KBM-7 (cell line): ENCODE measurements at places on chromosomes 13 and 19.
A peak's percentile ranks its signal among the peaks of the same experiment; 100 is the strongest.

GRCh38 chr19:18484992-18485391 lies 36.9 kb downstream of the ELL start:
- no peak for DNase-seq

GRCh38 chr13:62595976-62596375 lies 1180.3 kb upstream of the PCDH20 start:
- no peak for DNase-seq

DNA sequence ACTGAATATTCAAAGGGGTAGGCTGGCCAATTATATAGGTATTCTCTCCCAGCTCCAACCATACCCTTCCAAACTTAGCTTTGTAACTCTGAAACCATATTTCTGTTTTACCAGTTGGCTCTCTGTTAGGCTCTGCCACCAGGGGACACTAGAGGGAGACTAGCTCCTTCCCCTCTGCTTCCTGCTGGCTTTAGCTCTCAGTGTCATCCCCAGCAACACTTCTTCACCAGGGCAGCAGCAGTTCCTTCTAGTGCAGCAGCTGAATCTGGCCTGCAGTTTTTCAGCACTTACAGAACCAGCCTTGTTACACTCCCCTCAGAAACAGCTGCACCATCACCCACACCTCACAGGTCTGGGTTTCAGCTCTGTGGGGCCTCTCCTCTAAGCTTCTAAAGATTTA lies 51.0 kb upstream of the DOCK9 start:
- no peak for DNase-seq

- DNase-seq: peak; percentile 63
Measured at GRCh38 chr19:2507109-2507508, 31.2 kb downstream of the GADD45B start.

DNA sequence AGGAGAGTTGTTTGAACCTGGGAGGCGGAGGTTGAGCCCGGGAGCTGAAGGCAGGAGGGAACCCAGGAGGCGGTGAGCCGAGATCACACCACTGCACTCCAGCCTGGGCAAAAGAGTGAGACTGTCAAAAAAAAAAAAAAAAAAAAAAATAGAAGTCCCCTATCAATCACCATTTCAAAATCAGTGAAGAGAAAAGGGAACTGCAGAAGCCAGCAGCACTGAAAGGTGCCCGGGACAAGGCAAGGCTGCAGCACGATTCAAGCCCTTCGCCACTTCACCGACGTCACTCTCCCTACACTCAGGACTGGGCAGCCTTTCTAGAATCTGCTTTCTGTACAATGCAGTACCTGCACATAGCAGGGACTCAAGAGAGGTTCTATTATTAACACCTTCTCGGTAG lies 21.9 kb upstream of the USP12 start:
- DNase-seq: no peak

DNA sequence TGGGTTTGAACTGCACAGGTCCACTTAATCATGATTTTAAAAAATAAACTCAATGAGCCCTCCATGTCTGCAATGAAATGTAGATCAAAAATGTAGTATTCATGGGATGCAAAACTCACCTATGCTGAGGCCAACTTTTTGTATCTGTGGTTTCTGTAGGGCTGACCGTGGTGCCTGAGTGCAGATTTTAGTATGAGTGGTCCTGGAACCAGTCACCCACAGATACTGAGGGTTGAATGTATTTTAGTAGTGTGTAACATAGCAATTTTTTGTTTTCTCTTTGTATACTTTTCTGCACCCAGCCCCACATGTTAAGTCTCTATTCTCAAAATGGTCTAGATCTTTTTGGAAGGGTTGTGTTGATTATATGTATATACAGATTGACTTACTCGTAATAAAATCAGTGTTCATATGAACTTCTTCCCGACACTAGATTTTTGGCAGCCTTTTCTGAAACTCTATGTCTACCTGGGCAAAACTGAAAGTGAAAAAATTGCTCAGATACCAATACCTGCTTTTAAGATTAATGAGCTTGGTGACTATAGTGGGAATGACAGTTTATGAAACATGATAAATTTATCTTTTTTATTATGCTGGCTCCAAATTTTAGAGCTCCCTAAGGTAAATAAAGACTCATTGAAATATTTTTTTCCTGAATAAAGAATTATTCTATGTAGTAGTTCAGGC lies 51.6 kb downstream of the DNAJC15 start:
- DNase-seq: no peak

GRCh38 chr13:44199627-44200207 lies 173.9 kb upstream of the SERP2 start:
- DNase-seq: no peak

GRCh38 chr19:41993612-41994483 lies at the start of gene ATP1A3:
ATP1A3 (minus strand) TSS chr19:41994230; CDS start chr19:41994076, 154 bp downstream.
- peak; percentile 76 for DNase-seq

DNA sequence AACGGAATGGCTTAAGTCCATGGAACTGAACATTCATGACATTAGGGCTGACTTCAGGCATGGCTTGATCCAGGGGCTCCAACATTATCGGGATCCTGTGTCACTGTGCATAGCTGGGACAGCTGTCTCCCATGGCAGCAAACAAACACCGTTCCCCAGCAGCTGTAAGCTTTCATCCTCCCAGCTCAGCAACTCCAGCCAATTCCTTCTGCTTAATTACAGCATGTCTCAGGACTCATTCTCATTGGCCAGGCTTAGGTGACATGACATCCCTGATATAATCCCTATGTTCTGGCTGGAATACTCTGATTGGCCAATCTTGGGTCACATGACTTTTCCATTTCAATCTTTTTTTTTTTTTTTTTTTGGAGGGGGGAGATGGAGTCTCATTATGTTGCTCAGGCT lies 10.9 kb upstream of the TLE5 start:
- peak; percentile 63 for DNase-seq

GRCh38 chr13:51481656-51482055 lies 28.8 kb upstream of the INTS6 start:
- DNase-seq: no peak

DNA sequence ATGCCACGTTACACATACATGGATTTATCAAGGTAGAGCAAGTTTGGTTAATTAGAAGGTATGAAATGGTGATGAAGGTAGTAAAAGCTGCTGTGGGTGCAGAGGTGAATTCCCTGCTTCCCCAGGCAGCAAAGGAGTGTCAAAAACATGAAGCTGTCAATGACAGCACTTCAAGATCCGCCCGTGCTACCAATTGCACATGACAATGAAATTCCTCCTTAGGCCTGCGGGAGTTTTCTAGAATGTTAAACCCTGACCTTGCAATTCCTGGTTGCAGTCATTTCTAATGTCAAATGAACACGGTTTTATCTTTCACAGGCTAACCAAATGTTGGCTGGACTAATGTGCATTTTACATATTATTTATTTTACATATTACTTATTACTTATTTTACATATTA lies 67.7 kb upstream of the LSM14A start:
- no peak for DNase-seq

GRCh38 chr19:39679056-39679790 lies 23.5 kb downstream of the LGALS16 start:
- DNase-seq: no peak

GRCh38 chr13:28820099-28821051 lies at the start of gene MTUS2:
MTUS2 (plus strand) TSS chr13:28820339.
- DNase-seq: peak; percentile 18

DNA sequence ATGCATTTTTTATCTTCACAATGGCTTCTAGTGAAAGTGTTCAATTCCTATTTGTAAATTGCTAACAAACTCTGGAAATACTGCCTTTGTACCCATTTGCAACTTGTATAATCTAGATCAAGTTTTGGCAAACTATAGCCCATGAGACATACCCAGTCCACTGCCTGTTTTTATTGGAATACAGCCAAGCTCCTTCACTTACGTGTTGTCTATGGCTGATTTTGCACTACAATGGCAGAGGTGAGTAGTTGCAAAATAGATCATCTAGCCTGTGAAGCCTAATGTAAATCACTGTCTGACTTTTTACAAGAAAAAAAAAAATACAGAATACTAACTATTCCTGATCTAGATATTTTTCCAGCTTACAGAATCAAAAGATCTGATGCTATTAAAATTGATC lies 37.1 kb downstream of the DZIP1 start:
- DNase-seq: no peak

DNA sequence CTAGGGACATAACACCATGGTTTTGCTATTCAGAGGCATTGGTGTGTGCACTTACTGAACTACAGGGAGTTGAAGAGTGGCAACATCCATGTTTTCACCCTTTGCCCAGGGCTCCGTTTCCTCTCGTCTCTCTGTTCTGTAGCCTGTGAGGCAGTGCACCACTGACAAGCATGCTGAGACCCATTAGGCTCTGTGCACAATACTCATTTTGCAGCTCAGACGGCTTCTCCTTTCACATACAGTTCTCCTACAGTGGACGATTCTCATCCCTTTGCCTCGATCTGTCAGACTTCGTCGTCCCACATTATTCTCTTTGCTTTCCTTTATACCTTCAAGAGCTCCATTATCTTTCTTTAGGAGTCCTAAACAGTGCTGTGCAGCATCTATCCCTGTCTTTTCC lies 403.7 kb downstream of the MYO16 start:
- no peak for DNase-seq

DNA sequence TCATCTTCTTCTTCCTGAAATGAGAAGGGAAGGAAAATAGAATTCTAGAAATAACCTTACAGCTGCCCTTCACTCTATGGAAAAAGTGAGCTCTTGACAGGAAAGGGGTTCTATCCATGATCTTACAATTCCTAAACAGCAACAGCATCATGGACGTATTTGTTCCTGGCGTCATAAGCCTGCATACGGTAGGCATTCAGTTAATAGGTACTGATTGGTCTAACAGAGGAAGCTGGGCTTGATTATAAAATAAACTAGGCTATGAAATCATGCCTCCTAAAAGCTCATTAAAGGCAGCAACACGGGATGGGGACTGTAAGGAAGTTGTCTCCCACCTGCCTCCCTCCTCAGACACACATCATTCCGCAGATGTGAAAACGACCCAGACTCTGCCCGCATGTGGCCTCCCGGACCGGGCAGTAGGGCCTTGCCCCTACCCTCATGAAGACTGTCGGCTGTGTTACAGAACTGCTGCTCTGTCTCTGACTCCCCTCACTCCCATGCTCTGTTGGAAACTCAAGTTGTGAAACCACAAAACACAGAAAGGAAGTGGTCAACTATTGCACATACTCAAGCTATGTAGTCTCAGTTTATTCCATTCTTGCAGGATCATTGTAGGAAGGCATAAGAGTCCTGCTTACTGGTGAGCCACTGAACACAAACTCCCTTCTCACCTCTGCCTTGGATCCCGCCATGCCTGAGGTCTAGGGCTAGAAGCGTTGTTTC lies 129.8 kb downstream of the DLEU7 start:
- DNase-seq: peak; percentile 90

- DNase-seq: no peak
Measured at GRCh38 chr13:39462906-39463305, 140.1 kb downstream of the LHFPL6 start.

GRCh38 chr19:18165794-18166544 lies 7.6 kb upstream of the IFI30 start:
- DNase-seq: no peak

- no peak for DNase-seq
Measured at GRCh38 chr19:3556978-3557460, 367 bp downstream of the MFSD12 start.

- DNase-seq: no peak
Measured at GRCh38 chr19:42111811-42112210, 20.4 kb downstream of the POU2F2 start.

DNA sequence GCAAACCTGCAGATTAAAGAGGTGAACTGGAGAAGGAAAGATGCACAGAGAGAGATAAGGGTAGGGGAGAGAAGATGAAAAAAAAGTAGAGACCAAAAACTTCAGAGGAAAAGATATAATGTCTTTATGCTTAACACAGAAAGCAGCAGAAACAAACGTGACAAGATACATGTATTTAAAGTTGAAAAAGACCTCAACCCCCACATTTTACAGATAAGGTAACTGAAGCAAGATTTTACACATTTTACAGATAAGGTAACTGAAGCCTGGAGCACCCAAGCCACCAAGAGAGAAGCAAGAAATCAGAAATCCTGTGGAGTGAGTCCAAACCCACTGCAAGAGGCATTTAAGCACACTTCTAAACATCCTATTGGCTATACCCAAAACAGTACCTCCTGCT lies 185.3 kb downstream of the TBC1D4 start:
- DNase-seq: no peak

DNA sequence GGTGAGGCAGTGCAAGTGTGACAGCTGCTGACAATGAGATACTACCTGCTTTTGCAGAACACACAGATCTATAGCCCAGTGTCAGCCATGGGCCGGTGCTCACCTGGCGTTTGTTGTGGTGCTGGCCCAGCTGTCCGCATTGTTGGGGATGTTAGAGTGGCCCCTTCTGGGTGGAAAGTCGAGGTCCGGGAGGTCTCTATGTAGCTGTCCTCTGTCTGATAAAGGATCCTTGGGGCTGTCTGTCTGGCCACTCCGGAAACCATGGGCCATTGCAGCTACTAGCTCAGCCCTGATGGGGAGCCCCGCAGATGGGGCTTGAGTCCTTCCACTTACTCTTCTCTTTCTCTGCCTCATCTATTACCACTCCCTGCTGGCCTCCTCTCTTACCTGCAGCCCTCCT lies 181.5 kb upstream of the TSHZ3 start:
- DNase-seq: no peak

GRCh38 chr13:23615395-23616081 lies 45.3 kb downstream of the TNFRSF19 start:
- DNase-seq: no peak

DNA sequence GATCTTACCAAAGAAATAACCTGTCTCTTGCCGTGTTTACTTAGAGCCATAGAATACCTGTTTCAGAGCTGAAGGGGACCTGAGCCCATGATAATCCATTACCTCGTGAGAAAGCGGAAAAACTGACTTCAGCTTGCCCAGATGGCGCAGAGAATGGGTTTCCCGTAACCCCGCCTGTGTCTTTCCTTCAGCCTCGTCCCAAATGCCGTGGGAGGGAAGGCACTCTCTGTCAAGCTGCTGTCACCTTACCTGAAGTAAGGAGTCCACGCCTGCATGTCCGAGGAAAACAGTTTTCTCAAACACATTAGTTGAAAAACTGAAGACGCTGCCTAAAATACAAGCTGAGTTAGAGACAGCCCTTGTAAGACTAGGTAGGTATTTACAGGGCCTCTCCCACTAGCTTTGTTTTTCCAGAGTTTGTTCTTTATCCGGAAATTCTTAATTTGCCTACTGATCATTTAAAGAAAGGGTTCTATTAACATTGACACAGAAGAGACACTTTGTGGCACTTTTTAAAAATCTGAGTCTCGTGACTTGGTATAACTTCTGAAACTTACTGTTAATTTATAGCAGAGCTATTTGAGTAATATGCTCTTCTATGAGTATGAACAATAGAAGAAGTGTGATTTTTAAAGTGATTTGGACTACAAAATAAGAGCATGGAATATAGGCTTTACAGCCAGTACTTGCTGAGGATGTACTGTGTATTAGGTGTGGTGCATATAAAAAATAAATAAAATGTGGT lies 1.3 kb upstream of the INTS6 start:
- DNase-seq: no peak

GRCh38 chr13:47004540-47004939 lies 107.7 kb upstream of the HTR2A start:
- no peak for DNase-seq

DNA sequence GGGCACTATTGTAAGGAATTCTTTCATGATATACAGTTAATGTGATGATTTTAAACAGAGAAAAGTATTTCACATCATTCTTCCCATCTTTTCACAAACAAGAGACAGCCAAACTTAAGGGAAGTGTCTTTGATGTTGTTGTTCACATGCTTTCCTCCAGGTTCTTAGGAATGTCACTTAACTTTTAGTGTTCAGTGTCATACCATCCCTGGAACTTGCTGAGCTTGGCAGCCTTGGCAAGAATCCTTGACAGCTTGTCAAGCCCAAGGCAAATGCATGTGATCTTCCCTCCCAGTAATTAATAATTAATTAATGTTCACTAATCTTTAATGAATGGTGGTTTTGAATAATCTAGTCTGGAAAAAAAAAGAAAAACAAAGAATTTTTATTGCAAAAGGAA lies 727.9 kb upstream of the PRR20A start:
- DNase-seq: no peak
